Temporal lobe (tissue), 4 donors: ENCODE measurements at places on chromosomes 1 and 21. TPM values are rescaled to one million over a fixed set of nuclear protein-coding genes. Genes with fewer than 3 reads are reported as not detected.

The PTPN14 gene
- 3.4 TPM for total RNA-seq

The LAMTOR5 gene
- 20.4 TPM for total RNA-seq

The C1orf94 gene
- 0.25 TPM for total RNA-seq

The DYNLT4 gene
- total RNA-seq: not detected

The CATSPERE gene
- total RNA-seq: 1.2 TPM

The S100A9 gene
- total RNA-seq: 20.2 TPM

The TRIM62 gene
- total RNA-seq: 6.1 TPM

The CD34 gene
- total RNA-seq: 3.4 TPM

The NLRP3 gene
- total RNA-seq: 0.74 TPM

The TNFRSF4 gene
- not detected for total RNA-seq

The F3 gene
- total RNA-seq: 31.2 TPM

The KCNE1 gene
- total RNA-seq: 1.2 TPM

The KCNQ4 gene
- 1.2 TPM for total RNA-seq

The GRIK3 gene
- total RNA-seq: 34.7 TPM
